ENCODE measurements at places on chromosomes 3 and 15.
A peak's percentile ranks its signal among the peaks of the same experiment; 100 is the strongest.

DNA sequence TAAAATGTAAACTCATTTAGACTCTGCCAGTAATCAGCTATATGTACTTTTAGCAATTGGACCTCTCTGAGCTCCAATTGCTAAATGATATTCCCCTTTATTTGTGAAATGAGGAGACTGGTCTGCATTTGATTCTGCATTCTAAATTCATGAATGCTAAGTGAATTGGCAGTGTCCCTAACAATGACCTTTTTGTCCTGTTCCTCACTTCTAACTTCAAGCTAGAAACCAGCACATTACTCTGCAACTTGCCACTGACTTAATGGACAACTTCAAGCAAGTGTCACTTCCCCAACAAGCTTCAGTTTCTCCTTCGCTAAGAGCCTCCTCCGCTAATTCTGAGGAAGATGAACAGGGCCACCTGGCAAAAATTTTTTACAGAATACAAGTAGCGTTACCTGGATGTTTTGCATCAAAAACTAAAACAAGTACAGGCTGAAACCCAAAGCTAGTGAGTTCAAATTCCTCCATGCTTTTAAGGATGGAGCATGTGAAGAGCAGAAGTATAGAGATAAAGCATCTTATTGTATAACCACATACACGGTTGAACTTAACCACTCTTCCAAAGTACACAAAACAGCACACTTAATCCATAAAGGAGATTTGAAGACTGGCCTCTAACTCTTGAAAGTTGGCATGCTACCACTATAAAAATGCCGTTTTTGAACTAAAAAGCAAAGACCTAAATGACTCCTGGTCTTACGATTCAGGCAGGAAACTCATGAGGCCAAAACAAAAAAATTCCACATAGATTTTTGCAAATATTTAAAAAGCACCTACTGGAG lies 207.6 kb downstream of the MAGI1 start:
- DNase-seq, result no peak

DNA sequence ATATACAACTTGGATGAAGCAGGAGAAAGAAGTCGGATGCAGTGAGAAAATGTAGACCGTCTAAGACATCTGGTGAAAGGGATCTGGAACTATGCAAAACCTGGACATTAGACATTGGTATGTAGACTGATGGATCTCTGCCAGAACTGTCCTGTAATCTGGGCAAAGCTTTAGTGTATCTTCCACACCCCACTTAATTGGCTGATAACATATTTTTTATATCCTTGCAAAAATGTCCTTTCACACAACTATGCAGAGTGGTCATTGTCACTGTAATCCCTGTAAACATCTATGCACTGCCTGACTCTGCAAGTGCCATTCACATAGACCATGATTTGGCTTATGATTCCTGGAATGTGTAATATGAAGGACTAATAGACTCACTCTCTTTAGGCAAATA lies 163.1 kb downstream of the TUSC7 start:
- no peak for DNase-seq

DNA sequence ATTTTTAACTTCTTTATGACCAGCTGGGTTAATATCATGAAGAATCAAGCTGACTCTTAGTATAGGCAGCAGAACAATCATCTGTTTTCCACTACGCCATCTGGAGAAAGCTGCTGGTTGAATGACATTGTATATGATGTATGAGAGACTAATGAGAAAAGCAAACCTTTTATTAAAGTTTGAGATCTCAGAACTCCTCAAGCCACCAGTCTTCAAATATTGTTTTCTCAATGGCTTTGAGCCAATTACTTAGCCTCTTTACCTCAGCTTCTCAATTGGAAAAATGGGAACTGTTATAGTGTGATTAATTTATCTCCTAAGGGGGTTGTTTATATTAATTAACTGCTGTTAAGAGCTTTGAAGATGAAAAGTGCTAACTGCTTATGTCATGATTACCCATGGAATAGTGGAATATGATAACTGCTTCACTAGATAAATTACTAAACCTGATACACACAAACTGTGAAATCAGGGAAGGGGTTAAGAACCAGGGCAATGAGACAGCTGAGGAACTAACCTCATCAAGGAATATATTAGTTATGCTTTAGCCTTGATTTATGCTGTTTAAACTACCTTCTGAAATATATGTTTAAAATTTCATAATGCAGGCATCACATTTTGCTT lies 330.1 kb downstream of the SOX2 start:
- DNase-seq, result no peak

- DNase-seq, result no peak
These were observed 113.4 kb downstream of the CMSS1 start for GRCh38 chr3:99931059-99931458.

GRCh38 chr15:38002883-38003477 lies 68.5 kb downstream of the TMCO5A start:
- peak; percentile 49 for DNase-seq

DNA sequence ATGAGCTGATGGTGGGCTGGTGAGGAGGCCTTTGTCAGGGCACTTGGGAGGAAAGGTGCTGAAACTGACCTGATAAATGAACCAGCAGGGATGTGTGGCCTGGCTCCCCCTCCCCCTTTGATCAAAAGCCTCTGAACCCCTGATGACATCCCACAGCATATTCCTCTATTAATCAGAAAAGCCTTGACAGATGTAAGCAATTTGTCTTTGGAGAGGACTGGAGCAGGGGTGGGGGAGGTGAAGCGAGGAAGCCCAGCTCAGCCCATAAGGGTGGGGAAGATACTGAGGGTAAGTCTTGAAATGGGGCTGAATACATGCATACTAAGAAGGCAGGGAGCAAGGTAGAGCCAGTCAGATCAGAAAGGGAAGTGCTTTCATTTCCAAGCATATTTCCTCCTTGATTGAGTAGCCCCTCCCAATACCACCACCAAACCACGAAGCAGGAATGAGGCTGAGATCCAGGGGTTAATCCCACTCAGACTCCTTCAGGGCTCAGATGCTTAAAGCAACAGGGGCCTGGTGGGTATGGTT lies 34.7 kb upstream of the MRPS22 start:
- DNase-seq, result no peak

DNA sequence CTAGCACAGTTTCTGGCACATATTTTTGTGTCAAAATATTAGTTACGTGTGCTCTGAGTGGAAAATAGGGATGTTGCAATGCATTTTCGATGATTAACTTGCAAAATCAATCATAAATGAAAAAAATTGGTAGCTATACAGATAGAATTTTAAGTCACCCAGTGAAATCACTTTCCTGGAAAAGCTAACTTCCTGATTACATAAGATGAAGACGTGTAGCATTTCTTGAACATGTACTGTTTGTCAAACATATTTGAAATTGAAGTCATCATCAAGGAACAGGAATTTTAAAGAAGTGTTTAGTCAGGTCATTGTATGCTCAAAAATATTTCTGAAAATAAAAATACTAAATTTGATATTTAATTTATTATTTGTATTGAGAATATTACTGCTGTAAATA lies 977.7 kb downstream of the PLOD2 start:
- DNase-seq, result no peak

GRCh38 chr3:160808838-160809237 lies 52.8 kb downstream of the PPM1L start:
- peak; percentile 65 for DNase-seq

DNA sequence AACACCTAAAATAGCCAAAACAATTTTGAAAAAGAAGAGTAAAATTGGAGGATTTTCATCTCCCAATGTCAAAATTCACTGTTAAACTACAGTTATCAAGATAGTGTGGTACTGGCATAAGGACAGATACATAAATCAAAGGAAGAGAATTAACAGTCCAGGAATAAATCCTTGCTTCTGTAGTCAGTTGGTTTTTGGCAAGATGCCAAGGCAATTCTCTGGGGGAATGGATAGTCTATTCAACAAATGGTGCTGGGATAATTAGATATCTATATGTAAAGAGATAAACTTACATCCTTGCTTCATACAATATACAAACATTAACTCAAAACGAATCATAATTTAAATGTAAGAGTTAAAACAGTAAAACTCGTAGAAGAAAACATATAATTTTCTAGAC lies 57.9 kb upstream of the SELENOK start:
- no peak for DNase-seq

GRCh38 chr15:91679447-91679846 lies 174.1 kb upstream of the SLCO3A1 start:
- DNase-seq, result no peak

All from body of pancreas (tissue), 4 donors.